ENCODE measurements at places on chromosomes 13 and 19.
A peak's percentile ranks its signal among the peaks of the same experiment; 100 is the strongest.

GRCh38 chr13:39149896-39150295, 111.6 kb downstream of the NHLRC3 start:
- H3K4me3 ChIP-seq: no peak overlapping the region
- DNase-seq: no peak
- H3K27me3 ChIP-seq: peaks cover 49% of the 10 kb centered on the region
- peaks cover 16% of the 10 kb centered on the region for H3K4me1 ChIP-seq

- DNase-seq: no peak
- H3K27ac ChIP-seq: no peak overlapping the region
- H3K36me3 ChIP-seq: no peaks in the 10 kb centered on the region
Measured at GRCh38 chr13:98972627-98973026, 5.2 kb downstream of the DOCK9 start.

GRCh38 chr13:56687131-56687530, 453.6 kb upstream of the PRR20A start:
- no peaks in the 10 kb centered on the region for H3K4me1 ChIP-seq
- no peaks in the 10 kb centered on the region for H3K27me3 ChIP-seq
- H3K27ac ChIP-seq: no peak overlapping the region
- H3K36me3 ChIP-seq: no peaks in the 10 kb centered on the region
- no peak for DNase-seq

GRCh38 chr19:49421039-49421877, 2.0 kb downstream of the PTH2 start:
- H3K4me1 ChIP-seq: peaks cover 31% of the 10 kb centered on the region
- H3K36me3 ChIP-seq: no peaks in the 10 kb centered on the region
- DNase-seq: peak; percentile 55
- H3K27me3 ChIP-seq: peaks cover 81% of the 10 kb centered on the region
- H3K4me3 ChIP-seq: peak overlapping the region; percentile 8

DNA sequence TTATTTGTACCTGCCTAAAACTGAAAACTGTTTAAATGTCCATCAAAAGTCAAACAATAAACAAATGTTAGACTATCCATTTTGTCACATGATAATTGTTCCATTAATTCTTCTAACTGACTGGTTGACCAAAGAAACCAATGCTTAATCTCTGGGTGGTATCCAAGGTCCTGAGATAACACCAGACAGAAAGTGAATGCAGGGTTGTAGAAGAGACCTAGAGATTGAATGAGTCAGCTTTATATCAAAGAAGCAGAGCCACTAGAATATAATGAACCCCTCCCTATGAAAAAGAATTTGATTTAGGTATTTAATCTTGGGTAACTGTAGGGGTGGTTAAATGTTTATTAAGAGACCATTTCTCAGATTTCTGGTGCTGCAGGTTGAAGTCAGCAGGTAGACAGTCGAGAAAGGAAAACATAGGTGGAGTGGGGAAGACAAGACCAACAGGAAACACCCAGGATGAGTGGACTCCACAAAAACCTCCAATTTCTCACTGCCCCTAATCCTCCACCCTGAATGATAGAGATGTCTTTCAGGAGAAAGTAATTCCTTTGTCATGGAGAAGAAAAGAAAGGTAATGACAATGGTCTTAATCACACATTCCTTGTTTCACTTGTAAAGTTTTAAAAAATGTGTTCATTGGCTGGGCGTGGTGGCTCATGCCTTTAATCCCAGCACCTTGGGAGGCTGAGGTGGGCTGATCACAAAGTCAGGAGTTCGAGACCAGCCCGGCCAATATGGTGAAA, 536.4 kb downstream of the IRS2 start:
- H3K4me1 ChIP-seq: no peaks in the 10 kb centered on the region
- H3K4me3 ChIP-seq: no peak overlapping the region
- peaks cover 10% of the 10 kb centered on the region for H3K27me3 ChIP-seq

DNA sequence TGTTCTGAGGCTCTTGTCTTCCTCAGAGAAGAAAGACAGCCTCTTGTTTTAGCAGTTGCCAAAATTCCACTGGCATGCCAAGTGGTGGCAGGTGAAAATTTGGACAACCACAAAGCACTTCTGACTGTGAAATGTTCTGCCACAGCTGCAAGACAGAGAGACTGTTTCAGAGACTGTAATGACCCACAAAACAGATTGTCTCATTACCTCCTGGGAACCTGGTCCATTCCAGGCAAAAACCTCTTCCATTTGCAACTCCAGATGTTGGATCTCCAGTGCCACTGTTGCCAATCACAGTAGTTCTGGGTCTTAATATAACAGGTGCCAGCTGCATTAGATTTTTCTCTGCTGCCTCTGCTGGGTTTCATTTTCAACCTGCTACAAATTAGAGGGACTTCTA, 911.5 kb downstream of the UQCRFS1 start:
- no peaks in the 10 kb centered on the region for H3K36me3 ChIP-seq
- no peak overlapping the region for H3K4me3 ChIP-seq
- no peaks in the 10 kb centered on the region for H3K4me1 ChIP-seq

GRCh38 chr13:81171065-81171647, 830.2 kb upstream of the SPRY2 start:
- DNase-seq: no peak
- H3K36me3 ChIP-seq: no peaks in the 10 kb centered on the region
- no peak overlapping the region for H3K27ac ChIP-seq
- H3K4me1 ChIP-seq: no peaks in the 10 kb centered on the region
- H3K27me3 ChIP-seq: no peaks in the 10 kb centered on the region

DNA sequence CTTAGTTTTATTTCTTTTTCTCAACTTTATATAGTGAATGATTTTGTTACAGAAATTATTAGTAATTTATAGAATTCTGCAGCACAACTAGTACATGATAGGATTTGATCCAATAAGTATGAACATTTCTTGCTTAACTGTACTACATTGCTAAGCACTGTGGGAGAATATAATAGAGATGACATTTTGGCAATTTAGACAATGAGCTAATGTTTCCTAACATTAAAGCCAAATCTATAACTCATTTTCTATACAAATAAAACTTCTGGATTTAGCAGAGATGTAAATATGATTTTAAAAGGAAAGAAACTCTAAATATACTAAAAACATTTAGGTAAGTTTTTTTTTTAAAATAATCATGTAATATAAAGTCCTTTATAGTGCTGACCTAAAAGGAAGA, 87.3 kb downstream of the FNDC3A start:
- DNase-seq: no peak
- peaks cover 49% of the 10 kb centered on the region for H3K36me3 ChIP-seq
